ENCODE measurements at places on chromosomes 7 and 10.
A peak's percentile ranks its signal among the peaks of the same experiment; 100 is the strongest.

DNA sequence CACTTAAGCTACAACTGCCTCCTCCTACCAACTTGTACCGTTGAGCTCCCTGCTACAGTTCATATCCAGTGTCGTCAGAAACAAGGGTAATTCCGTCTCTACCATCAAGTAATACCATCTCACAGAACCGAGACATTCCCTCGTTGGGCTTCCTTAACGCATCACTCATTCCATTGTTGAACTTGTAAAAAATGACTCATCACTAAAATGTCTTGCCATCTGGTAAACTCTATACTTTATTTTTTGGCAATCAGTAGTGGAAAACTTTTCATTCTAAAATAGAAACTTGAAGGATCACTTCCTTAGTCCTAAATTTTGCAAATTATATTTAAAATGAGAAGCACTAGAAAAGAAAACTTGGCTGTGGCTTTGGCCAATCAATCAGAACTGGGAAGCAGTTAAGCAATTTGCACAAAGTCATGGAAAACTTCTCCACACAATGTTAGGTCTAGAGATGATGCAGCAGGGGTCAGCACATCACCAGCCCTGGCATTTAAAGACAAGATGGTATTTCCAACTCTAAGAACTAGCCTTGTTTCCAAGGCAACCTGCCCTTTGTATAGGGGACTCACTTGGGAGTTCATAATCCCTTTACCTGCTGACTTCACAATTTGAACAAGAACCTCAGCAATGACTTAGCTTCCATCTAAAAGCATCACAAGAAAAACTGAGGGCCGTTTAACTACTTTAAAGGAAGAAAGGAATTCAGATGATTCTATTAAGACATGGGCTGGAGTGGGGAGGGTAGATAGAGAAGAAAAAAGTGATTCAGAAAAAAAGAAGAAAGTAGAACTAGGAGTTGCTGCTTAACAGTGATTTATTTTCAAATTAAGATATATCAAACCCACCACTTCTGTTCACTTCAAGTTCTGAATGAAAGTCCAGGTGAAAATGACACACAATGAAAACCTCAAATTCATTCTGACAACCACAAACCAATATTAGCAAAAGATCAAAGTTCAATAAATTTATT is 288.1 kb downstream of the PARD3 start:
- no peak for DNase-seq

GRCh38 chr10:14414901-14415300 is 84.2 kb upstream of the FRMD4A start:
- no peak for DNase-seq

DNA sequence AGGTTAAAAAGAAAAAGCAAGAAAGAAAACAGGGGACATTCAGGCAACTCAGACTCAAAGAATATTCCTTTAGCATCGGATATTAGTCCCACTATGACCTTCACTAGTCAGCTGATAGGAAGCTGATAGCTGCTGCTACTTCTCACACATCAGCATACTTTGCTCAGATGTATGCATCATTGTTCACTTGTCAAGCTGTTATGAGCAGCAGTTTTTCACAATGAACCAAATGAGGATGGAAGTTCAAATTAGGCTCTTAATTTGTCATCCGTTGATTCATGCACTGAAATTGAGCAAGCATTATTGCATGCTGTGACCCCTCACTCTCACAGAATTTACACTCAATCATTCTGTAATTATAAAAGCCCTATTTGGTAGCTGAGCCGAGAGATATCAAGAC is 257.7 kb downstream of the SNX13 start:
- DNase-seq: no peak

DNA sequence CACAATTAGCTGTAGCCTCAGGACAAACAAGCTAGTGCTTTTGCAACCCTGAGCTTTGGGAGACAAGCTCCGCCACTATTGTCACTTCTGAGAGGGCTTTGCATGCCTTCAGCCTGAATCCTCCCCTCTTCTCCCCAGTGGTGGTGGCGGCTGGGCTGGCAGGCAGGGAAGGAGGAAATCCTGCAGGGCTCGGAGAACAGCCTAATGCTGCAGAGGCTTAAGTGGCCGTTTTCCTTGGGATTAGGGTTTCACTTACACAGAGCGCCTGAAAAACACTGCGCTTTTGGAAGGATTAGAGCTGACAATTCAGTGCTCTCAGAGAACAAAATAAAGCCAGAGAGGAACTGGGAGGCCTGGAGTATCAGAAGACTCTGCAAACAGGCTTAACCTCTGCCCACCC is 71.3 kb downstream of the PAX2 start:
- no peak for DNase-seq

- DNase-seq: no peak
Observed at GRCh38 chr7:73435471-73436009, 2.0 kb downstream of the FZD9 start.

GRCh38 chr10:104085801-104086400 is at the start of gene COL17A1:
COL17A1 (minus strand) TSS chr10:104085880; CDS start chr10:104080673, 5,207 bp downstream.
- no peak for DNase-seq

DNA sequence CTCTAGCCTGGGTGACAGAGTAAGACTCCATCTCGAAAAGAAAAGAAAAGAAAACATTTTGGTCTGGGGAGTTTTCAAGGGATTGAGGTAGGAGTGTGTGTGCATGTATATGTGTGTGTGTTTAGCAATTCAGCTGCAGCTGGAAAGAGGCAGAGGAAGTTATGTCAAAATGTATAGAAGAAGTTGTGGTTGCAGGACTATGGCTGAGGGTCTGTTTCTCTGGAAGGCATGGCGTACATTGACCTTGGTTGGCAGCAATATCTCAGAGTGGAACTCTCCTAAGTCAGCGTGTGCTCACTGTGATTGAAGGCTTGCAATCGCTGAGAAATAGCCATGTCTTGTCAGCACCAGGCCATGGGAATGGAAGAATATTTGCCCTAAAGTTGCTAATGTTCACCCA is 28.6 kb upstream of the RHBDD2 start:
- DNase-seq: no peak

- DNase-seq: no peak
Observed at GRCh38 chr7:149196705-149197171, 1.4 kb downstream of the ZNF282 start.

GRCh38 chr10:569961-570627 is 119.4 kb downstream of the DIP2C start:
- no peak for DNase-seq

DNA sequence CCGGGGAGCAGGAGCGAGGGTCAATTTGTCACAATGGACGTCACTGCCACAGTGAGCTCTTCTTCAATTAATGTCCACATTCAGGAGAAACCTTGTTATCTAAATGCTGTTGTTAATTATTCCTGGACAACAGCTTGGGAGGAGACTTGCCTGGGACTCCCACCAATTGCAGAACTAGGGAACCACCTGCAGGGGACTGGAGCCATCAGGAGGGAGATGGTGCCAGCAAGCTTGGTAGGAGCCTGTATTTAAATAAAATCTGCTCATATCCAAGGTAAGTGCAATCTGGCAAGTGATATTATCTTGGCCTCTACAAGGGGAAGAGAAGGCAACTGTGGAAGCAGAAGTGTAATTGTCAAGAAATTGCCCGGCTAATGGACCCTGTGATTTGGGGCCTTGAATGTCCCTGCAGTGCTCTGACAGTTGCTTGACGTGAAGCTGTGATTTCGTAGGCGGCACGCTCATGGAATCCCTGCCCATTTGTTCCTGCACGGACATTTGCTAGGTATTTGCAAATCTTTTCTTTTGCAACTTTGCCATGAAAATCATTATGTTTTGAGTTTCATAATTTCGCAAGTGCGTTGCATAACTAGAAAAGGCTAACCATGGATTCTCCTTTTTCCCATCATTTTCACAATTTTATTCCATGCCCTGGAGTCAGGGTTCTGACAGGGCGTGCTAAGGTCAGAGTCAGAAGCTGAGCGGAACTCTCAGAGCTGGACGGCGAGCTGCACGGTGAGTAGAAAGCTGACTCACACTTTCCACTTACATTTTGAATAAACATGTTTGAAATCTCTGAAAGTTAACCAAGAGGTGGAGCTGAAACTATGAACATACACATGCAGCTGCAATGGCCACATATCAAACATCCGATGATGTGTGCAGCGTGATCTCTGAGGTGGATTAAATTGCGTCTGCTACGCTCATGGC is 84.9 kb upstream of the TCERG1L start:
- no peak for DNase-seq

DNA sequence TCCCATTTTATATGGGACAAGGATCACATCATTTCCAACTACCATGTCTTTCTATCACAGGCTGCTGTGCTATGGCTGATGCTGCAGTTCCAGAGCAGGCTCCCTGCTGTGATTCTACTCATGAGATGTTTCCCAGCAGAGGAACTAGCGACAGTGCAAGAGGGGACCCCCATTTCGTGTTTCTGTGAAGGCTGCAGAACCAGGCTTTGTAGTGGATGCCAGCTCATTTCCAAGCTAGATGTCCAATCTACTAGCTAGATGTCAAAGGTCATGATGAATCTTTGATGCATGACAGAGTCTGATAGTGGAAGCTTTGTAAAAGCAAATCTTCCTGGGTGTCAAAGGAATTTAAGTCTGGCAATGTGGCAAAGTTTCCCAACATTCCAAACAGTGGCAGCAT is 21.2 kb upstream of the MYO3A start:
- no peak for DNase-seq

- DNase-seq: peak; percentile 19
Observed at GRCh38 chr10:89207801-89208551, 859 bp upstream of the CH25H start.

GRCh38 chr7:94997547-94997946 is 90.2 kb downstream of the PPP1R9A start:
- DNase-seq: no peak

DNA sequence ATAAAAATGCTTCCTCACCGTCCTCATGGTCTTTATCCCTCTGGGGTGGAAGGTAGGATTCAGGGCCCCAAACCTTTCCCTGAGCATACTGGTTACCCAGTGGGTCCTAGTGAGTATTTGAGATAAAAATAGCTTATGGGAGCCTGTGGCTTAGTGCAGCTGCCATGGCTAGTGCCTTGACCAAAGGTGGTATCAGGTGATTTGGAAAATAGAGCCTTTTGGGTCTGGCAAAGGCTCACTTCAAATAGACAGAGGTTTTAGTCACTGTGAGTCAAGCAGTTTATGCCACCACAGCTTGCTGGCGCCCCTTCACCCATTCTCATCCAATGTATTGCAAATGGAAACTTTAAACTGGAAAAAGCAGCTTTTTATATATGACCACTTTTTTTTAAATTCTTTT is 30.4 kb downstream of the PLAU start:
- DNase-seq: no peak

Measured in bone marrow (tissue), 2 donors.